ENCODE measurements at places on chromosomes 6 and 20. TPM values are rescaled to one million over a fixed set of nuclear protein-coding genes. Genes with fewer than 3 reads are reported as not detected.

- no peak for DNase-seq
These were observed 53.0 kb upstream of the RALY start for GRCh38 chr20:33940666-33941065.

DNA sequence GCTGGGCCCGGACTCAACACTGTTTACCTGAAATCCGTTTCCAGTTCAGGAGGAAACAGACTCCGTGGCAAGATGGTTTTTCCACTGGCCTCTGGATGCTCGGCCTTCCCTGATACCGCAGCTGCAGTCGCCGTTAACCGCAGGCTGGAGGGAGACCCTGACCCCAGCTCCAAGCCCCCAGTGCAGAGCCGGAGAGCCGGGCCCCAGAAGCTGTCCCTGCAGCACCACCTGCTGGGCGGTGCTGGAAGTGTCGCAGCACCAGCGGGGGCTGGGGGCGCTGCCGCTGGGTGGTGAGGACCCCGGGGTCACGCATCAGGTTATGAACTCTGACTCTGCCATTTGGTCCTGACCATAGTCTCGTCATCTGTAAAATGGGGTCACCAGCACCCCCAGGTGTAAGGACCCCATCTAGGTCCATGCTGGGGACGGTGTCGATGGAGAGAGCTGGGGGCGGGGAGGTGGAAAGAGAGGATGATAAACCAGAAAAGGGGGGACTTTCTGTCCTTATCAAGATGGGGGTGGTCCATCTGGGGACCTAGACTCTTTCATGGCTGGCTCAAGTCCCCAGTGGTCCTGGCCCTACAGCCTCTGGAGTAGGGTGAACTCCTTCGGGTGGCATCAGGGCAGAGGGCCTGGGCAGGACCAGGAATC, 20.8 kb upstream of the CHRNA4 start:
- no peak for DNase-seq

Gene FYN
- 64.7 TPM for polyA plus RNA-seq

DNA sequence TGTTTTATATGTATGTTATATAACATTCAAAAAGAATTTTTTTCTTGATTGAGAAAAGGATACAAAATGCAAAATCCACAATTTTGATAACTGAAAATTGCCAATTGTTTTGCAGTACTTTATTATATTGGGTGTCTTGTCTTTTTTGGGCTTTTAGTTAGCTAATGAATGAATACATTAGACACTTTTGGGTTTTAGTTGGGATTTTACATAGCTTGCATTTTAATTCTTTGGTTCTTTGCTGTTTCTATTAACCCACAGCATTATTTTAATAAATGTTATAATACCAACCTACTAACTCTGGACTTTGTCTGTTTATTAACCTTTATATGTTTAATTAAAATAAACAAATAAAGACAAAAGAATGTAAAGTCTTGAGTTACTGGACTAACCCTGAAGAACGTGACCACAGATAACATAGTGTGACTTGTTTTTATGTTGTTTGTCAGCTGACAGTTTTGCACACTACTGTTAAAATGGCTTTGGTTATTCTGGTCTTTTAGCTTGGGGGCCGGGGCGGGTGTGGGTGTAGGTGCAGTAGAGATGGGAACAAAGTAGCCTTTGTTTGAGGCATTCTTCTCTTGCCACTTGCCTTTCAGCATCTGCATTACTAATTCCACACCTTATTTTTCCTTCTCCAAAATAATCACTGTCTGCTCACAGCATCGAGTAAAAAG, 159.1 kb downstream of the QKI start:
- no peak for DNase-seq

DNA sequence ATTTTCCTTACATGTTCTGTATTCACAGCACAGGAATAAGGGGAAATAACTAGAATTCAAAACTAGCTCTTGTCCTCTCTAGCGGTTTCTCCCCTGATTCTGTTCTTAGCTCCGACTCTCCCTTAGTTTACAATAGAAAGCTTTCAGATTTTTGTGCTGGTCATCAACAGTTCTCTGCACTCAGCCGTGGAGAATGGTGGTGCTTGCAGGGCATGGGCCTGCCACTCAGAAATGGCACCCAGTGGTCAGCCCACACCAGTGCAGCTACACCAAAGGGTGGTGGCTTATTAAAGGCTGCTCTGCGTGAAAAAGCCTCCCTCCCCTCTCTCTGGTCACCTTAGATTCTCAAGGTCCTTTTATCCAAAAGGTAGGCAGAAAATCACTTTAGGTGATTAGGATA, 123.5 kb downstream of the SASH1 start:
- DNase-seq = no peak

DNA sequence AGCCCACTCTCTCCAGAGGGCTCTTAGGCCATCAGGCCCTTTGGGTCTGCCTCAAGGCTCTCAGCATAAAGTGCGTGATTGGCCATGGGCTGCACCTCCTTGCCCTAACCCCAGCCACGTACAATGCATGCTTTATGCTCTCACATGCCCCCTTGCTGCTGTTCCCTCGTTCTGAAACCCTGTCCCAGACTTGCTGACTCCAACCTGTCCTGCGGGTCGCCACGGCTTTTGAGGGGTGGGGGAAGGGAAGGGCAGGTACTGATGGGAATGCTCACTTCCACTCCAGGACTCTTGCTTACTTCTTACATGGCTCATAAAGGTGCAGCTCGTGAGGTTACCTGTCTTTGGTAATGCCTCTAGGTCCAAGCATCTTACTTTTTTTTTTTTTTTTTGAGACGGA, 6.0 kb downstream of the ARMC12 start:
- no peak for DNase-seq

DNA sequence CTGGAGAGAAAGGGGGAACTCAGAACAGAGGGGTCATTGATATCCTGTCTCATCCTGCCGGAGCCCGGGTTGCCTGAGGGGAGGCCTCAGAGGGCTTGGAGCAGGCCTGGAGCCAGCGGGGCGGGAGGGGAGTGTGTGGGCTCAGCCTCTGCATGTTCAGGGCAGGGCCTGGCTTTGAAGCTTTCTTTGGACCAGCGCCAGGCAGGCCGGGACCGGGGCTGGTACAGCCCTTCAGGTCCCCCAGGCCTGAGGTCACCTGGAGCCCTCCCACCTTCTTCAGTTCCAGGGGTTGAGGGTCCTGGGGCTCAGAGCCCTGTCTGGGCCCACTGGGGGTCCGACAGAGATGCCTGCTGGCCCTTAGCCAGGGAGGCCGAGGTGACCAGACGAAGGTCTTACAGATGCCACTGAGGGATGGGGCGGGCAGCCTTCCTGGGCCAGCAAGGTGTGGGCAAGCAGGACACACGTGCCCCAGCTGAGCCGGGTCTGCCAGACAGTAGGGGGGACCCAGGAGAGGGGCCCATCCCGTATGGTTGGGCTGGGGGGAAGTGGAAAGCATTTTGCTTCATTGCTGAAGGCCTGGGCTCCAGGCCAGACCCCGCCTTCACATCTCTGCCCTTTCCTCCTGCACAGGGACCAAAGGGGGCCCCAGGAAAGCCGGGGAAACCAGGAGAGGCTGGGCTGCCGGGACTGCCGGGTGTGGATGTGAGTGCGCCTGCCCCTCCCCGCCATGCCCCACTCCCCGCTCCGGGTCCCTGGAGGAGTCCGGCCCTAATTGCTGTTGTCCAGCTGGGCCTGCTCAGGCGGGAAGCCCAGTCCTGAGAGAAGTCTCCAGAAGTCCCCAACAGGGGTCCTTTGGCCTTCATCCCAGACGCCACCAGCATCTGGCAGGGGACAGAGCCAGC, 2.0 kb downstream of the COL9A3 start:
- no peak for DNase-seq

Gene CLPSL1
- not detected for polyA plus RNA-seq

Gene NKAIN2
- polyA plus RNA-seq = not detected

GRCh38 chr6:151160929-151161757, 78.6 kb upstream of the AKAP12 start:
- no peak for DNase-seq

Gene PSMB8
- polyA plus RNA-seq = 77.1 TPM

Gene CFAP206
- 0.11 TPM for polyA plus RNA-seq

DNA sequence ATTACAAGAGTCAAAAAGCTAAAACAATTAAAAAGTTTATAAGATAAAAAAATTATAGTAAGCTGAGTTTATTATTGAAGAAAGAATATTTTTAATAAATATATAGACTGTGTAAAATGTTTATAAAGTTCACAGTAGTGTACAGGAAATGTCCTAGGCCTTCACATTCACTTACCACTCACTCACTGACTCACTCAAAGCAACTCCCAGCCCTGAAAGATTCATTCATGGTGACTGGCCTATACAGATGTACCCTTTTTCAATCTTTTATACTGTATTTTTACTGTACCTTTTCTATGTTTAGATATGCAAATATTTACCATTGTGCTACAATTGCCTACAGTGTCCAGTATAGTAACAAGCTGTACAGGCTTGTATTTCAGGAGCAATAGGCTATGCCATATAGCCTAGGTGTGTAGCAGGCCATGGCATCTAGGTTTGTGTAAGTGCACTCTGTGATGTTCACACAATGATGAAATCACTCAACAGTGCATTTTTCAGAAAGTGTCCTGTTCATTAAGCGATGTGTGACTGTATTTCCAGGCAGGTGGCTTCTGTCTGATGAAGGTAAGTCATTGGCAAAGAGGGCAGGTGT, 130.2 kb downstream of the BTBD3 start:
- peak; percentile 49 for DNase-seq

- DNase-seq = no peak
These were observed 73.9 kb downstream of the F13A1 start for GRCh38 chr6:6246544-6246943.

GRCh38 chr6:129575378-129576118, 134.4 kb downstream of the ARHGAP18 start:
- DNase-seq = peak; percentile 80

DNA sequence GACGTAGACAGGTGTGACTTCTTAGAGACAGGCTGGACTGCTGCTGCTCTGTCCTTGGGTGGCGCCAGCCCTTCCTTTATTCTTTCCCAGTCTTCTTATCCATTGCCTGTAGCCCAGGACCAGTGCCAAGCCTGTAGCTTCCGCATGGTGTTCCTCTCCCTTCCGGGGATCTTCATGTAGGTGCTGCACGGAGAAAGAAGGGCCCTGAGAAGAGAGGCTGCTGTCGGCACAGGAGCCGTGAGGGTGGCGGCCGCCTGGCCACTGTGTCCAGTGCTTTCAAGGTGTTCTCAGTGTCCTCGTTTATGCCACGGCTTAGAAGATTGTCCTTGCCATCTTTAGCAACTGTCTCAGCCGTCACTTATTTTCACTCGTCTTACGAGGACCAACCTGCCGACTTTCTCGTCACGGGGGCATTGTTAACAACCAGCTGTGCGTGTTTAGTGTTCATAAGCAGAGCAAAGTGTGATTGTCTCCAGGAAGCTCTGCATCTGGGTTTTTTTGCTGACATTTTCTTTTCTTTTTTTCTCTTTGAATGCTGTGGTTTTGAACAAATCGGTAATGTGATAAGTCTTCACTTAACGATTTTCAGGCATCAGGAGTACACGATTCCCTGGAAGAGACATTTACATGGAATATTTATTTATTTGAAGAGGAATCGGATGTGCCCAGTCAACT, 61.2 kb downstream of the PPP1R14C start:
- no peak for DNase-seq

Gene MPIG6B
- not detected for polyA plus RNA-seq

Gene SLC26A8
- 0.02 TPM for polyA plus RNA-seq

DNA sequence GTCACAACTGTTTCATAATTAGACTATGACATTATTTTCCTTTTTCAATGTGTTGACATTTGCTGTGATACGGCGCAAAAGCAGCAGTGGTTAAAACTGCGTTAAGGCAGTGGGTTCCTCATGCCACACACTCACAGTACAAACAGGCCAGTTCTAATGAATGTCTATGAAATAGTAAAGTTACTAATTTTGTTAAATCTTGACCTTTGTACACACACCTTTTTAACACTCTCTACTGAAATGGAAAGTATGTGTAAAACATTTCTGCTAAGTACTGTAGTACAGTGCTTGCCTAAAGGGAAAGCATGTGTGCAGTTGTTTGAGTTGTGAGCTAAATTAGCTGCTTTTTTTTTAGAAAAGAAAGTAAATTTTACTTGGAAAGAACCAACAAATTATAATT, 60.3 kb downstream of the CDS2 start:
- no peak for DNase-seq

Gene FAM217A
- not detected for polyA plus RNA-seq

- DNase-seq = peak; percentile 91
These were observed at the start of gene HM13 for GRCh38 chr20:31514154-31515071. TSS of gene HM13 (plus strand) at chr20:31514442. CDS start at chr20:31514552, 110 bp downstream.

Gene SUN5
- polyA plus RNA-seq = not detected

Gene ZNF311
- 0.61 TPM for polyA plus RNA-seq

- no peak for DNase-seq
These were observed 102.4 kb upstream of the ISM1 start for GRCh38 chr20:13118676-13119075.

GRCh38 chr6:25550631-25551030, 101.4 kb upstream of the SCGN start:
- DNase-seq = no peak

DNA sequence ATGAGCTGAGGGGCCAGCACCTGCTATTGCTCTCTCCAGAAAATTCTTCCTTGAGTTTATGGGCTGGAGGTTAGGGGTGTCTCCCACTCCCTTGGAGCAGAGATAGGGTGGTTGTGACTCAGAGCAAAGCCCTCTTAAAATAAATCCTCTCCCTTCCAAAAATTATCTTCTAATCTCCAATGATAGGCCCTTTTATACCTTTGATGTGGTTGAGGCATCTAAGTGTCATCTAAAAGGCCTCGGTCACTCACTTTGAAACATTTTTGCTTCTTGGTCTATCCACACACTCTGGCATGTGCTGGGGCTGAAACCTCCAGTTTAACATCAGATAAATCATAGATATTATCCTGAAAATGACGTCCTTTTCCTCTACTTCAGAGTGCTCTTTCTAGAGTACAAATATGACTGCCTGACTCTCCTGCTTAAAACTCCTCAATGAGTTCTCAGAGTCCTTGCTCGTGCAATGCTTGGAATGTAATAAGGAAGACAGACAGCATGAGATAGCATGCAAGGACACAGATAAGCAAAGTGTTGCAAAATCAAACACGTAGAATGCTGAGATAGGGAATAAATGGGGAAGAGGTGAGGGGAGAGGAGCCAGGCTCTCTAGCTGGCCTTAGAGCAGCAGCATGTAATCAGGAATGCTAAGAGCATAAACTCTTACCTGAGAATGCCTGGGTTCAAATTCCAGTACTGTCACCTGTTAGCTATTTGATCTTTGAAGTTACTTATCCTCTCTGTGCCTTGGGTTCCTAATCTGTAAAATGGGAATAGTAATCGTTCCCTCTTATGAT, 374.1 kb upstream of the CITED2 start:
- peak; percentile 83 for DNase-seq

DNA sequence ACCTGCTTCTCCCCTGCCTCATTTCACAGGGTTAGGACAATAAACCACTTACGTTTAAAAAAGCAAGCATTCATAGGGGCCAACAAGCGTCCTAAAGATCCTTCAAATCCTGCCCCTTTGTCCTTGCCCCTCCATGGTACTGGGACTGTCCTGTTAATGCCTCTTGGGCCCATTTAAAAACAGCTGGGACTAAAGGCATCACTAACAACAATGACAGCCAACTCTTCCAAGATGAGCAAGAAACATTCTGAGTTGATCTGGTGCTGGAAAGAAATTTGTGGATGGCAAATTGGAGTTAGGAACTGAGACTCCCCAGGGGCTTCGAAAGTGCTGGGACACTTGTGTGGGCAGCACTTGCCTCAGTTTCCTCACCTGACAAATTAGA, 93.4 kb downstream of the ZMYND8 start:
- DNase-seq = no peak

Gene XKR7
- polyA plus RNA-seq = not detected

GRCh38 chr6:27753668-27754407, 158.4 kb downstream of the OR2B2 start:
- peak; percentile 85 for DNase-seq

GRCh38 chr6:9405369-9405768, 970.0 kb upstream of the SLC35B3 start:
- peak; percentile 93 for DNase-seq
